ENCODE measurements at places on chromosomes 5 and 9. TPM values are rescaled to one million over a fixed set of nuclear protein-coding genes. Genes with fewer than 3 reads are reported as not detected.

SLCO6A1 gene
- total RNA-seq: not detected

SLCO4C1 gene
- total RNA-seq: 0.06 TPM

FUT7 gene
- total RNA-seq: not detected

CARD6 gene
- 5.4 TPM for total RNA-seq

ADAMTS16 gene
- total RNA-seq: 0.42 TPM

PROB1 gene
- 5.1 TPM for total RNA-seq

LCN9 gene
- total RNA-seq: not detected

IGFBPL1 gene
- total RNA-seq: 0.78 TPM

QRFP gene
- not detected for total RNA-seq

BNIP1 gene
- total RNA-seq: 9.4 TPM

CCNJL gene
- total RNA-seq: 0.83 TPM

DOCK8 gene
- total RNA-seq: 45.1 TPM

GCNT1 gene
- 1.2 TPM for total RNA-seq

GLE1 gene
- 18.3 TPM for total RNA-seq

SPATA31C1 gene
- total RNA-seq: not detected

PCDHGA12 gene
- 11.2 TPM for total RNA-seq

NMUR2 gene
- not detected for total RNA-seq

NTRK2 gene
- total RNA-seq: 4.9 TPM

PITX1 gene
- total RNA-seq: 7.1 TPM

FOXD4L5 gene
- total RNA-seq: not detected

SUSD1 gene
- total RNA-seq: 5.5 TPM

RASGRF2 gene
- total RNA-seq: 5.0 TPM

TMEM174 gene
- total RNA-seq: not detected

ABO gene
- 3.8 TPM for total RNA-seq

EDIL3 gene
- total RNA-seq: 10.4 TPM

GLDC gene
- 2.5 TPM for total RNA-seq

INSL6 gene
- not detected for total RNA-seq

NIPAL4 gene
- 2.4 TPM for total RNA-seq

ALDOB gene
- 0.33 TPM for total RNA-seq

GMCL2 gene
- total RNA-seq: not detected

RNF183 gene
- total RNA-seq: not detected

RNF145 gene
- 60.2 TPM for total RNA-seq

CDO1 gene
- 14.7 TPM for total RNA-seq

GTF3C4 gene
- total RNA-seq: 11.8 TPM

SPOCK1 gene
- 52.4 TPM for total RNA-seq

PRR16 gene
- total RNA-seq: 3.7 TPM

ACOT12 gene
- total RNA-seq: not detected

LCP2 gene
- 20.4 TPM for total RNA-seq

CCNO gene
- total RNA-seq: 0.19 TPM

TMEM161B gene
- total RNA-seq: 8.2 TPM

FBLL1 gene
- 0.33 TPM for total RNA-seq

CNTNAP3B gene
- total RNA-seq: 60.5 TPM

RNF208 gene
- total RNA-seq: 1.5 TPM

CSF2 gene
- total RNA-seq: not detected

DND1 gene
- 0.46 TPM for total RNA-seq

PPP3R2 gene
- total RNA-seq: not detected

POU5F2 gene
- 2.5 TPM for total RNA-seq

PCDHGB2 gene
- total RNA-seq: 3.3 TPM

JAKMIP2 gene
- total RNA-seq: 1.7 TPM
